ENCODE measurements at places on chromosomes 4 and X. TPM values are rescaled to one million over a fixed set of nuclear protein-coding genes. Genes with fewer than 3 reads are reported as not detected.

Gene RHOXF2
- total RNA-seq, result not detected

Gene CFAP47
- total RNA-seq, result not detected

Gene CYLC1
- not detected for total RNA-seq

Gene SHROOM2
- total RNA-seq, result 0.08 TPM

Gene FGB
- not detected for total RNA-seq

Gene PAGE5
- not detected for total RNA-seq

Gene DOCK11
- total RNA-seq, result 16.5 TPM

Gene RASSF6
- not detected for total RNA-seq

Gene SULT1B1
- 13.7 TPM for total RNA-seq

Gene USP27X
- 2.9 TPM for total RNA-seq

Gene SMIM20
- total RNA-seq, result 28.0 TPM

Gene CXCL8
- not detected for total RNA-seq

Gene CT47B1
- total RNA-seq, result not detected

Gene TLR10
- total RNA-seq, result not detected

Gene RAI2
- not detected for total RNA-seq

Gene TMEM185A
- 37.3 TPM for total RNA-seq

Gene AMTN
- 1.1 TPM for total RNA-seq

Gene DNAAF6
- not detected for total RNA-seq

Gene ODAPH
- not detected for total RNA-seq

Gene DRD5
- total RNA-seq, result not detected

Gene GRPR
- total RNA-seq, result not detected

Gene MAPK10
- 10.2 TPM for total RNA-seq

Gene SMIM10
- 2.3 TPM for total RNA-seq

Gene SCML2
- 0.30 TPM for total RNA-seq

Gene ASMT
- total RNA-seq, result not detected

Gene CTAG1A
- not detected for total RNA-seq

Gene FRMPD3
- not detected for total RNA-seq

Gene EMCN
- 3.2 TPM for total RNA-seq

Gene MAGEB2
- not detected for total RNA-seq

Gene ANKRD50
- 76.4 TPM for total RNA-seq

All from smooth muscle cell of the coronary artery (primary cell).